Effector CD4-positive, alpha-beta T cell (primary cell): ENCODE measurements at places on chromosomes 11 and 22.
A peak's percentile ranks its signal among the peaks of the same experiment; 100 is the strongest.

DNA sequence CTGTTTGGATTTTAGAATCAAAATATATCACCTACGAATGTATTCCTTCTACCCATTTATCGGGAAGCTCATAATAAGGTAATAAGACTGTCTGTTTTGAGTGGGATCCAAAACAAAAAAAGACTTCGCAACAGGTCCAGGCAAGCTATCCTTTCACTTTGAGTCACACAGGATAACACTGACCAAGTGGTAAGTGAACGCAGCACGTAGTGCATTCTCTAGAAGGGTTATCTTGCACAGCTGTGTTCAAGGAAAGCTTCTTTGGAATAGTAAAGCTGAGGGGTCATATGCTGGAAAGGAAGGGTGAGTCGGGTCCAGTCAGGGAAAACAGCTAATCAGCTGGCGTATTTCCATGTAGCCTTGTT is 22.3 kb upstream of the NRGN start:
- DNase-seq, result no peak

DNA sequence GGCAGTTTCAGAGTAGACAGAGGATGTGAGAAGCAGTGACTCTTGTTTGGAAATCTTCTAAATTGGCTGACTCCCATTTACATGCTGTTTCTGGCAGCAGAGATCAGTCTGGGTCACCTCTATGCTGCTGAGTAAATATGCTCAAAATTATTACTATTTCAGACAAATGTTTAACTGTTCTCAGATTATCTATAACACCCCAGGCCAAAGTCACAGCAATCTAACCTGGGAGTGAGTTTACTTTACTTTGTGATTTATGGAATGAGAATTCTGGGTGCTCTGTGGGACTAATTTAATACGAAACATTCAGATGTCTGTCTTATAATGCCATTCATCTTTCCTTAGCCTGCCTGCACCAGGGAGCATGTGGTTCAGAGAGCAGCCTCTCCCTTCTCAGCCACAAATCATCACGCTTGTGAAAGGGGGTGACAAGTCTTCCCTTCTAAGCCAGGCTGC is 282.5 kb upstream of the MPPED2 start:
- no peak for DNase-seq

GRCh38 chr11:100674212-100674611 is 12.9 kb upstream of the ARHGAP42 start:
- DNase-seq, result no peak

GRCh38 chr11:4072668-4073285 is 21.8 kb upstream of the RRM1 start:
- peak; percentile 51 for DNase-seq

DNA sequence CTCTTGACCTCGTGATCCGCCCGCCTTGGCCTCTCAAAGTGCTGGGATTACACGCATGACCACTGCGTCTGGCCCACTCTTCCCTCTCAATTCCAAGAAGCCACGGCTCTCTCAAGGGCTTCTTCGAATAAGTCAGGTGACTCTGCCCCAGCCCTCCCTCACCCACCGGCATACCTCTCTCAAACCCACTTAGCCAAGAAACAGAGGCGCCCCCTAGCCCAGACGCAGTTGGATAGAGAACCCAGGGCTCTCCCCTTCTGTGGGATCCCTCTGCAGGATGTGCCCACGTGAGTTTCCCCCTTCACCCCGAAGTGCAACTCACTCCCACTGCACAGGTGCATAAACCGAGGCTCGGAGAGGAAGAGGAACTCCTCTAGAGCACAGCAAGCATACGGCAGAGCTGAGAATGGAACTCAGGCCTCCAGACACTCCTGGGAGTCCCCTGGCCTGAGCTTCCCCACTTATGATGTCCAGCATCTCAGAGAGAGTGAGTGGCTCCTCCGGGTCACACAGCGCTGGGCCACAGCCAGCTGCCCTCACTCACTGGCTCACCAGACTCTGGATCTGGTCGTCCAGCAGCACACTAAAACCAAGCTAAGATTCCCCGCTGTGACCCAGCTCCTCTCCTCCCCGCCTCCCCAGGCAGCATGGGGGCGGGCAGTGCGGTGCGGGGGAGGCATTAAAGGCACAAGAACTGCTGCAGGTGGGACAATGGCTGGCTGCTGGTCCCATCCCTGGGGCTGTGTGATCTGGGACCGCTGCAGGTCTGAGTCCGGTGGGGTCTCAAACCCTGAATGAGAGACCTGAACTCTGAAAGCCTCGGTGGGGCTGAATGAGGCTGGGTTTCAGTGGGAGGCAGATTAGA is 16.8 kb upstream of the RGL4 start:
- DNase-seq, result no peak

DNA sequence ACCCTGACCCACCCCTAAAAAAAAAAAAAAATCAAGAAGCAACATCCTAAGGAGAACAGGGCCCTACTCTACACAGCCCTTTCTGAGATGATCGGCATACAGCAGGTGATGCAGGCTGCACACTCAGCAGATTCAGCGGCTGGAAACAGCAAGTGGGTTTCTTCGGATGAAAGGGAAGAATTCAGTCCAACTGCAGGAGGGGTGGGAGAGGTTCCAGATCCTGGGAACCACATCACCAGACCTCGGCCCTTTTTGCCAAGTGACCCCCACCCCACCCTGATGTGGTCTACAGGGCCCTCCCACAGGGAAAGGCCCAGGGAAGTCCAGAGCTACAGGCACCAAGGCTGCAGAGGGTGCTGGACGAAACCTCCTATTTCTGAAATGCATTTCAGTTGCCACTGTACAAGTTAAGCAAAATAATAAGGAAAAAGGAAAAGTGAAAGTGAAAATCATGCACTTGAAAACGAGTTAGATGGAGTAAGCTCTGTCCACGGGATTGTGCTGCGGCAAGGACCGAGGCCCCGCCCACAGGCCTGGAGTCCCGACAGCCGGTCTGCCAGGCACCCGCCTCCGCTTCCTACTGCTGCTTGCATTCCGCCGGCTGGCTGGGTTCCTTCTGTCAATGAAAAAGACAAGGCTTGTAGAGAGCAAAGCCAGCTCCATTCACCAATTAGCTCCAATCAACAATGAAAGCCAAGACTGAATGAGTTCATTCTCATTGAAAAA is 16.0 kb upstream of the PHLDA2 start:
- peak; percentile 26 for DNase-seq

DNA sequence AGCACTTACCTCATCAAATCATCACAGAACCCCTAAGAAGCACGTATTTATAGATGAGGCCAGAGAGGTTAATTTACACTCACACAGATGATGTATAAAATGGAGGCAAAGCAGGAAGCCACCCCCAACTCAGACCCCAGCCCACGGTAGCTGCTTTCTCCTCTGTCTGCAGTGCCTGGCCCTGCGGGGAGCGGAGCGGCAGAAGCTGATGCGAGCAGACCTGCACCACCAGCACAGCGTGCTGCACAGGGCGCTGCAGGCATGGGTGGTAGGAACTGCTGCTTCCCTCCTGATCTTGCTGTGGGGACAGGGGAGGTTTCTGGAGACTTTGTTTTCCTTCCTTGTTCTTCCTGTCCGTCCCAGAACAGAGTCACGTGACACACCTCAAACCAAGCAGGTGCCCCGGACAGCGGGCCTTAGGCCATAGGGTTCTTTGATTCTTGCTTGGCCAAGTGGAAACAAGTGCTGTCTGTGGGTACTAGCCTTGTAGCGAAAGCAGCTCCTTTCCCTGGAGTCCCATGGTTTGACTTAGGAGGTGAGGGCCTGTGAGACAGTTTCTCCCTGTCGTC is 57.8 kb downstream of the PISD start:
- DNase-seq, result no peak

GRCh38 chr11:34805937-34806336 is 110.2 kb downstream of the APIP start:
- DNase-seq, result no peak

- no peak for DNase-seq
Observed at GRCh38 chr11:104836691-104837090, 61.6 kb downstream of the CASP12 start.
